ENCODE measurements at places on chromosomes 16 and 17.

- DNase-seq: no peak
Measured at GRCh38 chr17:74031316-74032090, 172.0 kb upstream of the RPL38 start.

DNA sequence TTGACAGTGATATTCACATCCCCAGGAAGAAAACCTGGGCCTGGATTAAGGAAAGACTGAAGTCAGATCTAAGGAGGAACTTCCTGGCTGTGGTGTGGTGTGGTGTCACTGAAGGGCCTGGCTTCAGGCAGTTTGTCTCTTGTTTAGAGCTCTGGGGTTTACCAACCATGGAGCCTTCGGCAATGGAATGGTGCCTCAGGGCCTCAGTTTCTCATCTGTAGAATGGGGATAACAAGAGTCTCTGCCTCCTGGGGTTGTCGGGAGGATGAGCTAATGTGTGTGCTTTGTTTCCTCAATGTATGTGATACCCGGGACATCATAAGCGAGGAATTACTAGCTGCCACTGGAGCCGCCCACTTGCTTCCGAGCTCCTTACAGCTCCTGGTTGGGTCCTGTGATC lies 12.7 kb downstream of the WNT3 start:
- no peak for DNase-seq

- DNase-seq: no peak
Measured at GRCh38 chr17:52762147-52762793, 603.8 kb upstream of the CA10 start.

DNA sequence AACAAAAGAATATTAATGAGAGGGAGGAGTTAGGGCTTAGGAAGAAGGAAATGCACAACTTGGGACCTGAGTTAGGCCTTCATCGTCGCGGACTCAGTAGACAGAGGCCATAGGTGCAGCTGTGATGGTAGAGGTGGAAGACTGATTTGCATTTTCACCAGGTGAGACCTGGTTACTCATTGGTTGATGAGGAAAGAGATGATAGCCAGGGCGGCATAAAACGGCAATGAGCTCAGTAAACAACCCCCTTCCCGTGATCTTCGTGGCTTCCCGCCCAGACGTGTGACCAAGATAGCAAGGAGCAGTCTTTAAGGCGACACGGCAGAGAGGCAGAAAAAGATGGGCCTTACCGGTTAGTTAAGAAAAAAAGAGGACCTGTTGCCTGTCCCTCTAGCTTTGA lies at the start of gene TMC5:
TSS of gene TMC5 (plus strand) at position 244 of the 400 bp plus-strand sequence. CDS start 22,156 bp downstream, outside the sequence.
- DNase-seq: no peak

DNA sequence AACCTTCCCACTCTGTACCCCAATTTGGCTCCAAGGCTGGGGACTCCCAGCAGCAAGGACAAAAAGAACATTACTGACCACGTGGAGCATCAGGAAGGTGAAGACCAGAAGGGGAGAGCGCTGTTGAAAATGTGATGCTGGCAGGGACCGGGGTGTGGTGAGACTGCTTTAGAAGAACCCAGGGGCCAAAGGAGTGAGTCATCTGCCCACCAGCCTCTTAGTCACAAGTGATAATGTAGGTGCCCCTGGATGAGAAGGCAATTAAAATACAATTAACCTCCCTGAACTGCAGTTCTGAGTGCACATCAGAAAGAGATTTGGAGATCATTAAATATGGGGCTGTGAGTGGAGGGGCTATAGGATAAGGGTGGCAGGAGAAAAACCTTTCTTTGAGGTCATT lies 366.6 kb upstream of the CCL2 start:
- peak; percentile 35 for DNase-seq

GRCh38 chr16:46947900-46948547 lies 25.4 kb downstream of the DNAJA2 start:
- DNase-seq: peak; percentile 20

DNA sequence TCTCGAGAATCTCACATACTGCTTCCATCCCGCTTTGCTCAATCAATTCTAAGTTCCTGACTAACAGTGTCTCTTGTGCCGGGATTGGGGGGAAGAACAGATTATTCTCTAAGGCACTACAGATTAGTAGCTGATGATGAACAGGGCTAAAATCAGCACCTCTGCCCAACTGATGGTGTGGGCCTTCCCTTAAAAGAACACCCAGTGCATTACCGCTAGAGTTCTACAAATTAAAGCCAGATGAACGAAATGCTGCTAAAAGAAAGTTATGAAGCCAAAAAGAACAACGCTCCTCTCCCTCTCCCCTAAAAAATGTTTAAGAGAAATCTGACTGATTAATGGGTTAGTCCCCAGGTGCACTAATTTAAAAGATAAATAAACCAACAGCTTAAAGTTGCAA lies 4.4 kb downstream of the CDC27 start:
- peak; percentile 55 for DNase-seq

- DNase-seq: no peak
Measured at GRCh38 chr16:28604186-28604565, 5.7 kb downstream of the SULT1A1 start.

GRCh38 chr17:74009056-74009625 lies 194.3 kb upstream of the RPL38 start:
- DNase-seq: no peak

DNA sequence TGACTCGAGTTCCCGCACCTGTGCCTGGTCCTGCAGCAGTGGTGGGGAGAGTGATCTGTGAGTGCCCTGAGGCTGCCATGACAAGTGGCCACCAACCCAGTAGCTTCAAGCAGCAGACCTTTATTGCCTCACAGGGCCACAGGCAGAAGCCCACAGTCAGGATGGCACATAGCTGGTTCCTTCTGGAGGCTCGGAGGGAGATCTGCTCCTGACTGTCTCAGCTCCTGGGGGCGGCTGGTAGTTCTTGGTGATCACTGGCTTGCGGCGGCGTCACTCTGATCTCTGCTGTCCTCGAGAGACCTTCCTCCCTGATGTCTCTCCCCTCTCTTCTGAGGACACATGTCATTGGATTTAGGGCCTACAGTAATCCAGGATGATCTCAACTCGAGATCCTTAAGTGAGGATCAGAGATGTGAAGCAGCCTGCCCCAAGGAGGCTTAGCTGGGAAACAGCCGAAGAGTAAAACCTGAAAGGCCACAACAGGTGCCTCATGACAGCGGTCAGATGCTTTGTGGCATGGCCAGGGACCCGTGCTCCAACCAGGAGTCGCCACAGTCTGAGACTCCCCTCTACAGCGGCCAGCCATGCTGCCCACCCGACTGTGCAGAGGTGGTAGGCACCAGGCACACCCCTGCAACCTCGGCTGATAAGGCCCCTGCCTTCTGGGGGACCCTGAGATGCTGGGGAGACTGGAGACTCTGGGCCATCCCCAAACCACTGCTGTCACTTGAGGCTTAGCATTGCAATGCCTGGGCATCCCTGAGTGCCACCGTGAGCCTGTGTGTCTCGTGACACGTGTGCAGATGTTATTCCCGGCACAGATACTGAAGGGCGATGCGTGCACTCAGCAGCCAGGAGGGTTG lies 30.0 kb upstream of the SLC38A10 start:
- no peak for DNase-seq

DNA sequence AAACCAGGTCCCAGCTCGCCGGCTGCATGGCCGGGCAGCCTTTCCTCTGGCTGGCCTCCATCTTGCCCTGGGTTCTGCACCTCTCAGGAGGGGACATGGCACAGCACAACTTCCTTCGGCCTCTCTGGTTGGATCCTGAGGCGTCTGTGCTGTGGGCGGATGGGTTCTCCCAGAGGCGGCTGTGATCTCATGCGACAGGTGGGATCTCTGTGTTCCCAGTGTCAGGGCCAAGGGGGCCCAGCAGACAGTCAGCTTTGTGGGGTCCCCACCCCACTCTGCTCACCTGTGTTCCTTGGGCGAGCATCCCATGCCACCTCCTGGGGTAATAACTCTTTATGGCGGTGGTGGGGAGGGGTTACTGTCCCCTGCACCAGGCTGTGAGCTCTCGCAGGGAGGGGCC lies 35.8 kb downstream of the FA2H start:
- no peak for DNase-seq

DNA sequence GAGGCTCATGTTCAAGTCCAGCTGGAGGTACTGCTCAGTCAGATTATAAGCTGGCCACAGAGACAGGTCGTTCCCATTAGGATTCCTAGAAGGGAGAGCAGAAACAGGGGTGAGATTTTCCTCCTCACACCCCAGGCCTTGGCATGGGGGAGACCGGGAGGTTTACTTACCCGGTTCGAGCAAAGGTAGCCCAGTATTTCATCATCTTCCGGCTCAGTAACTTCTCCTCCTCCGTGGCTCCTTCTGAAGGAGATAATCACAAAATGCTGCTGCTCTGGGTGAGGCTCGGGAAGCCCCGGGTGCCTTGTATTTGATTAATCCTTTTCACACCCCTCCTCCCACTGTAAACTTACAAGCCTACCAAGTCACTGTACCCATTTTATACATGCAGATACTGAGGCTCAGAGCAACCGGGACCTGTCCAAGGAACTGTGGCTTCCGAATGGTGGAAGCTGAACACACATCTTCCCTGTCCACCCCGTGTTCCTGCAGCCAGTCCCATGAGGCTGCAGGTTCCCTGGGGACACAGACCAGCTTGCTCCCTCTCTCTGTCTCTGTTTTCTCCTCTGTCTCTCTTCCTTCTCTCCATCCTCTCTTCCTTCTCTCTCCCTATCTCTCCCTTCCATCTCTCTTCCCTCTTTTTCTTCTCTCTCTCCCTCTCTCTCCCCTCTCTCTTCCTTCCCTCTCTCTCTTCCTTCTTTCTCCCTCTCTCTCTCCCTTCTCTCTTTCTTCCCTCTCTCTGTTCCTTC lies 13.9 kb upstream of the CES1 start:
- peak; percentile 2 for DNase-seq

- DNase-seq: no peak
Measured at GRCh38 chr17:18132711-18133110, 24.2 kb downstream of the MYO15A start.

DNA sequence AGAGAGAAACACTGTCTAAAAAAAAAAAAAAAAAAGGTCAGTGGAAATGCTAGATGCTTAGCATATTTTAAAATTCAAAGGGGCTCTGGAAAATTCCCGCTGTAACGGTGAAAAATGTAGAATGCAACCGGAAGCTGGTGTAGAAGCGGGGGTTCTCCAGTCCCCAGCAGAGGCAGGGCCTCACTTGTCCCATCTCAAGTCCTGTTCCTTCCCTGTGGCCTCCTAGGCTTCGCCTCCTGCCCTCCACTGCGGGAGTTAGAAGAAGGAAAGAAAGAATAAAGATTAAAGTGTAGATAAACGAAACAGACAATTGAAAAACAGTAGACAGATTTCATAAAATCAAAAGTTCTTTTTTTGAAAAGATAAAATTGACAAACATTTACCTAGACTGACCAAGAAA lies 14.8 kb upstream of the ZNF287 start:
- DNase-seq: no peak

DNA sequence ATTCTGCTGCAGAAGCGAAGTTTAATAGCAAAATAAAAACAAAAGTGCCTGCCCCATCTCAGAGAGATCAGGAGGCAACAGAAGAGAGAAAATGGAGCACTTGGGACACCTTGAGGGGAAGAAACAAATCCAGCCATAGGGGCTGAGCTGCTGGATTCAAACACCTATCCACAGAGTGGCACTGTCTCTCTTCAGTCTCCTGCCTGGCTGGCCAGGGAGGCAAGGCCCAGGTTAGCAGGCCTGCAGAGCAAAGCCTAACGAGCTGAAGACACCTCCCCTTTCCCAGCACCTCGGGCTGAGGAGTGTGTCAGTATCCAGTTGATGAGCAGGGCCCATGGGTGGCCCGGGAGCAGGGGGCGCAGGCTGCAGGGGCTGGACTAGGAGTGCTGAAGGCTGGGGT lies 8.8 kb upstream of the KRT31 start:
- DNase-seq: peak; percentile 25

Data from fibroblast of skin of right biceps (primary cell).